ENCODE measurements at places on chromosomes 7 and 10. TPM values are rescaled to one million over a fixed set of nuclear protein-coding genes. Genes with fewer than 3 reads are reported as not detected.

NSUN6 gene
- 13.5 TPM for total RNA-seq

PDE6C gene
- not detected for total RNA-seq

CYP3A4 gene
- 9.7 TPM for total RNA-seq

SAMD9 gene
- total RNA-seq: 12.8 TPM

CHN2 gene
- total RNA-seq: 24.7 TPM

SLC13A1 gene
- total RNA-seq: 132 TPM

VSTM2A gene
- 0.72 TPM for total RNA-seq

ENTPD1 gene
- 68.3 TPM for total RNA-seq

CPED1 gene
- 58.6 TPM for total RNA-seq

TDRD1 gene
- total RNA-seq: 2.0 TPM

GRCh38 chr10:43126759-43127424 is 11.4 kb upstream of the CSGALNACT2 start:
- DNase-seq: peak; percentile 5

DNA sequence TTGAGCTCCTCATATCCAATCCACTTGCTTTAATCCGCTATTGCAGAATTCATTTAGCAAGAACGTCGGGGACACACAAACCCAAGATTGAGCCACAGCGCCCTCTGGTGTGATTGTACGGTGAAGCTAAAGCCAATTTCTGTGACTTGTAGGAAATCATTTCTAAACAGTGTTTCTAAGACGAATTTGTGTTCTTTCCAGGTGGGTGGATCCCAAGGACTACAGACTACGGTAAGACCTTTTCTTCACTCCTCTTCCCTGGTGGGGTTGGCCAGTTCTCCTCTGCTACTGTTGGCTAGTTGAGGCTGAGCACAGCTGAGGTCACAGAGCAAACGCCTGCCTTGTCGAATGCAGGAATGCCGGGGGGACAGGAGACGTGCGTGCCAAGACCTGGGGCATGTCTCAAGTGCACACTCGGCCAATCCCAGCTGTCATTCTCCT is 5.2 kb downstream of the DMBT1 start:
- DNase-seq: peak; percentile 79

- DNase-seq: no peak
Measured at GRCh38 chr7:67724435-67724834, 727.8 kb downstream of the TYW1 start.

DNA sequence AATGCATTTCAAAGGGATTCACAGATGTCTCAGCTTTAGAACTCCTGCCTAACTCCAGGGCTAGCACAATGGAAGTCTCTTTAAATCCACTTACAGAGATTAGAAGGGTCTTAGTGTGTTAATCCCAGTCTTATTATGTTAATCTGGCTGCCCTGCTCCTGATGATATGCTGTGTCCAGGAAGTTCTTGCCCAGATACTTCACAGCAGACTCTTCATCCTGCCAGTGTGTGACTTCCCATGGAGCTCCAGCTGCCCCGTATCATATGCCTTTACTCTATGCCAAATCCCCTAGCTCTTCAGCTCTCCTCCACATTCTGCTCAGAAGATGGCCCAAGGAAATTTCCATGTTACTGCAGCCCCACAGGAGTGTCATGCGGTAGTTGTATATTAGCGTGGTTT is 533.8 kb downstream of the GALNT17 start:
- no peak for DNase-seq

DNA sequence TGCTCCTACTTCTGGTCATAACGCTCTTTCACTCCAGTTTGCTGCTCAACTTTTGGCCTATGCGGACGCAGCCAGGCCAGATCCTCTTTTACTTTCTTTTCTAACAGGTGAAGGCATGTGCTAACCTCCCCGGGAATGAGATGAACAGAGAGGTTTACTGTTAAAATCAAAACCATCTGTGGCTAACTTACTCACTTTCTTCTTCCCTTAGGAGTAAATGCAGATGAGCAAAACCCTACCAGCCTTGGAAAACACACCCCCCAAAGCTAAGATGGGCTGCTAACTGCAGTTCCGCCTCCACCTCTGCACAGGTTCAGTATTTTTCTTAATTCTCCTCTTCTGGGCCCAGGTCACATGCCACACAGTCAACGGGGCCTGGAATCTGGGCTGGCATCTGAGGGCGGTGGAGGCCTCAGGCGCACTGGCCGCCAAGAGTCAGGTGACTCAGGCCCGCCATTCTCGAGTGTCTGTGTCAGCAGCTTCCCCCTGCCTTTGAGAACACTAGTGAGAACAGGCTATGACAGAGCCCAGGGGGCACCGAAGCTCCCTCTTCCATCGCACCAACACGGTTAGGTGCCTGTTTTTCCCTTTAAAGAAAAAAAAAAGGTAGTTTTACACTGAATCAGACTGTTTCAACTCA is 11.1 kb downstream of the FAM53B start:
- DNase-seq: no peak

- DNase-seq: no peak
Measured at GRCh38 chr7:88203401-88203800, 16.4 kb downstream of the SRI start.

GRCh38 chr7:103499976-103500375 is 54.0 kb upstream of the SLC26A5 start:
- DNase-seq: no peak

- no peak for DNase-seq
Measured at GRCh38 chr7:29639886-29640595, 76.4 kb downstream of the PRR15 start.

- DNase-seq: no peak
Measured at GRCh38 chr7:32158076-32158475, 87.9 kb upstream of the PDE1C start.

GRCh38 chr10:6912929-6913328 is 332.9 kb upstream of the PRKCQ start:
- no peak for DNase-seq

GRCh38 chr10:92291616-92291865 is 574 bp downstream of the MARCHF5 start:
- DNase-seq: no peak

DNA sequence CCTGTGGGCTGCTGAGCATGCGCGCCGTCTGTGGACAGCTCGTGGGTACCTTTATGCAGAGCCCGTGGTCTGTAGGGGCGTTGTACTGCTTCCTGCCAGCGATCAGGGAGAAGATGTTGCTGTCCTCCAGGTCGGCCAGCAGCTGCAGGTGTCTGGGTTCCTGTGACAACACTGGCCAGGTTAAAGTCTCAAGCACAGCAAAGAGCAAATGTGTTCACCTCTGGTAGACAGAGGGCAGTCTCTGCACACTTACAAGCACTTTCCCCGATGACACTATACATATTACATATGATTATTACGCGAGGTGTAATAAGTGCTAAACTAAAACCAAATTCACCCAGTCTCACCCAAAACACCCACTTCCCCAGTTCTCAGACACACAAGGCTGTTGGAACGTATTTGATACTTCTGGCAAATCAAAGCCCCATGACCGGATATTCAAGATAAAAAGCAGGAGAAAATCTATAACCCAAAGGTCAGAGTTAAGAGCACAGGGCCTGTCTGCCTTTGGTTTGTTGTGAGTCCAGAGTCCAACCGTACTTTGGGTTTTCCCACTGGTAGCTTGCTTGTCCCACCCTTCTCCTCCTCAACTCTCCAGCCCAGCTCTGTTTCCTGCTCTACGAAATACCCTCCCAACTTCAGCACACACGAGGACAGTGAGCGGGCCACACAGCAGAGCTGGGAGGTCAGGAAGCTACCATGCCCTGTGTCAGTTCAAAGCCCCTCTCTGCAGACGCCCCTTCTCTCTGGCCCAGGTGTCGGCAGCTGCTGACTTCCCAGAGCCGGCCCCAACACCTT is 49.7 kb upstream of the DDC start:
- DNase-seq: peak; percentile 75

DNA sequence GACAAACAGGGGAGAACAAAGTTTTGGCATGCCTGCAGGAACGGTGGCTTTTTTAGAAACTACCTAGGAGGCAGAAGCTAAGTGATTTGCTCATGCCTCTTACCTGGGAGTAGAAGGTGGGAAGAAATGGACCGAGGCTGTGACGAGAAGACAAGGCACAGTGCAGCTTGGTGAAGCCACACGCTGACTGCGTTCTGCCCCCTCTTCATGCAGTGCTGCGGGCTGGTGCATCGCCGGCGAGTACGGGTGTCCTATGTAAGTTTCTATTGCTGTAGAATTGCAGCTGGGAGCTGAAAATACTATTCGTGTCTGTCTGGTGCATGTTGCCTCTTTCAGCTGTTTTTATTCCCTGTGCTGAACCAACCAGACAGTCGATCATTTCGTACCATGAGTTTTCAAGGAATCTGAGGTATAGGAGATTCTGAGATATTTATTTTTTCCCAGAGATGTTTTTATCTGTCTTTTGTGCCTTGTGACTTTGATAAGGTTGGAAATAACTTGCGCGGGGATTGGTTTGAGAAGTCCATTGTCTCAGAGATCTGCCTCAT is 120.9 kb downstream of the CACNB2 start:
- DNase-seq: no peak

- DNase-seq: no peak
Measured at GRCh38 chr7:155247479-155248365, 50.0 kb upstream of the INSIG1 start.
